ENCODE measurements at places on chromosomes 1 and 21.

- DNase-seq = no peak
Measured at GRCh38 chr1:93350322-93350721, 4.6 kb downstream of the DR1 start.

DNA sequence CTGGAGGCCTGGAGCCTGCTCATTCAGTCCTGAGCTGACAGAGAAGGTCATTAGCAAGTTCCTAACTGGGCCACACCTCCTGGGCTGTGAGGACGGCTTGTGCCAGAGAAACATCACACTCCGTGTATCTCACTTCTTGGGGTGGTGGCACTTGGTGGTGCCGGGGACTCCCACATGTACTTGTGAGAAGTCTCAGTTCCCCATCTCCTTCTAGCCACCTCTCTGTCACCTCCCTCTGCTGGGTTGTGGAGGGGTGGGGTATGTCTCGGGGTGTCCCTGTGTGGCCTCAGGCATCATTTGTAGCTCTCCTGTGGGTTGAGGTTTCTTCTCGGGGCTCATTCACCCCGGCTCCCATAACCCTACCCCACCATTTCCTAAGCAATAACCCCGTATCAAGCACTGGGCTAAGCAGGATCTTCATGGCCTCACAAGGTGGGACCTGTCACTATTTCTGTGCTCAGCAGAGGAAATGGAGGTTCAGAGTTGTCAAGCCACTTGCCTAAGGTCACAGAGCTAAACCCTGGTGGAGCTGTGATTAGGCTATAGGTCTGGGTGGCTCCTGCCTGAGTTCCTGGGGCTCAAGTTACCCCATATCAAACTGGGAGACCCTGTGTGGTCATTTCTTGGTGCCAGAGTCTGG lies 62.5 kb downstream of the UBIAD1 start:
- DNase-seq = no peak

GRCh38 chr1:201911826-201912571 lies 23.3 kb downstream of the SHISA4 start:
- DNase-seq = no peak

DNA sequence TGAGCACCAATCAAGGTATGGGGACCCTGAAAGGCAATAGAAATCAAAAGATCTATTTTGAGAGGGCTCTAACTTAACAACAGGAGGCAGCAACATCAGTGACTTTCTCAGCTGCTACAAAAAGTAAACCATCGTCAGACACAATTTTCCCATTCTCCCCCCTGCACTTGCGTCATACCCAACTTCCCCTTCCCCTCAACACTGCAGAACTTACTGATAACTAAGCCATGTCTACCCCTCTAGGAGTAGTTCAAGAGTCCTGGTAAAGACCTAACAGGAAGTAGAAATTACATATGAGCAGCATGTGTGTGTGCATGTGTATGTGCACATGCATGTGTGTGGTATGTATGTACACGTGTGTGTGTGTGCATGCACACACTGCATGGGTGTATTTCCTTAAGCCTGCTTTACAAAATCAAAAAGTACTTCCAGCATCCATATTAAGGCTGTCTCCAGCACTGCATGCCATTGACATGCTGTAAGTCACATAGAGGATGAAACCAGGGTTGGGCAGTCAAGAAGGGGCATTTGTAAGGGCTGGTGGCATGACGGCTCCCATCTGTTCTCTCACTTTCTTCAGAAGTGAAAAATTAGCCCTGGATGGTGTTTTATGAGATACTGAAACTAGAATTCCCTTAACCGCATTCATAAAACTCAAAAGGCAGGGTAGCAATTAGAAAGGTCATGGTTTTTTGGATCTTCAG lies 460.1 kb upstream of the RUNX1 start:
- DNase-seq = no peak

All from stimulated activated CD4-positive, alpha-beta T cell treated with anti-CD3 and anti-CD28 coated beads, Interleukin-12 subunit alpha, Interleukin-12 subunit beta, amount 100 ng/mL, for 24 hours (primary cell).